ENCODE measurements at places on chromosomes 3 and 15.

GRCh38 chr3:180179562-180179961, 142.8 kb upstream of the PEX5L start:
- no peak for DNase-seq

DNA sequence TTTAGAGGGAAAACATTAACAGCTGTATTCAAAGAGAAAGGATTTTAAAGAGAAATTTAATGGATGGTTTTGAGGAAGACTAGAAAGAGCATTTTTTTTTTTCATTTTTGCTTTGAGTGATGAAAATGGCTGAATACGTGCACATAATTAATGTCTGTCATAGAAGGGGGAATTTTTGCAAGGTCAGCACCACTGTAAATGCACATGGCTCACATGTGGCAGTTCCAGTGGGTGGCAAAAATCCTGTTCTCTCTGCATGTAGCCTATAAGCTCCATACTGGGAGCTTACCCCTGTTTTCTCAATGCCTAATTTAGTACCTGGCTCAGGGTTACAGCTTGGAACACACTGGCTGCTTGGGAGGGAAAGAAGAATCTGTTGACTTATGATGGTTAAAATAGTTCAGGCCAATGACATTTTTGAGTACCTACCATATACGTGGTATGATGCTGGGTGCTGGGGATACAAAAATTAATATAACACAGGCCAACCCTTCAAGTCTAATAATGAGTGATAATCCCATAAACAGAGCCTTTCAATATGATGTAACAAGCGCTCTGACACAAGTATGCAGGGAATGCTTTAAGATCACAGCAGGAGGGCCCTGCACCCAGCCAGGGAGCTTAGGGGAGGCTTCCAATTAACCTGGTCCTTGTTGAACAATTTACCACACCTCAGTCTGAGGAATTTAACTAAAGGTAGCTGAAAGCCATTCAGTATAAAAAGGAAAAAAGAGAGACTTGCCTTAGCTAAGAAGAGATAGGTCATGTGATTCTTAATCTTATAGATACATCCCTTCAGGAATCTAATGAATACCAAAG, 33.0 kb downstream of the HSPBAP1 start:
- DNase-seq = no peak

DNA sequence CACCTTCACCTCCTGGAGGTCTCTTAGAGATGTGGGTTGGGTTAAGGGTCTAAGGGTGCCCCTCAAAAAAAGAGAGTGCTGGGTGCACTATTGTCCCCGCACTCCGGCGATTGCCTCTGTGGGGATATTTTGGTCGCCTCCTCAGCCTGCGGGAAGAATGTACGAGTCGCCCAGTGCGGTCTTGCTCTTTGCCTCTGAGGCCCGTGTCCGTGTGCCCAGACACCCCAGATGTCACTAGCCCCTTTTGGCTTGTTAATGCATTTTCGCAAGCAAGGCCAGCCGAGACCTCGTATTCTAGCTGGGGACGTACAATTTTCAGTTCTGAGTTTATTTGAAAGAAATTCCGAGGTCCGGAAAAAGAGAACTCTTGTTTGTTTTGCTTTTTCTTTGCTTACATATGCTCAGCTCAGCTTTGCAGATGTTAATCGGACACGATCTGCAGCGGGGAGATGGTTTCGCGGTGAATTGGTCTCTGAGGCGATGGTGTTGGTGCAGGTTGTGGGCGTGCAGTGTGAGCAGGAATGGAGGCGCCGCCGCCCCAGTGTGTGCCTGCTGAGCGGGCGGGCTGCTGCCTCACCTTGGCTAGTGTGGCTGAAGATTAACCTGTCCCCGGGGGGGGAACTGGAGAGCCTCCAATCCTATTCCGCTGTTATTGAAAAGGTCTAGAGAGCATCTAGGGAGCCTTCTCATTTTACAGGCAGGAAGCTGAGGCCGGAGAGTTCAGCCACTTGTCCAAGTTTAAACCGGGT, 1.4 kb downstream of the ST6GAL1 start:
- DNase-seq = peak; percentile 44

- no peak for DNase-seq
Observed at GRCh38 chr3:141373768-141374526, 5.6 kb downstream of the ZBTB38 start.

- DNase-seq = no peak
Observed at GRCh38 chr3:130787422-130788068, 40.9 kb upstream of the PIK3R4 start.

- no peak for DNase-seq
Observed at GRCh38 chr3:3305084-3305483, 125.6 kb upstream of the CRBN start.

DNA sequence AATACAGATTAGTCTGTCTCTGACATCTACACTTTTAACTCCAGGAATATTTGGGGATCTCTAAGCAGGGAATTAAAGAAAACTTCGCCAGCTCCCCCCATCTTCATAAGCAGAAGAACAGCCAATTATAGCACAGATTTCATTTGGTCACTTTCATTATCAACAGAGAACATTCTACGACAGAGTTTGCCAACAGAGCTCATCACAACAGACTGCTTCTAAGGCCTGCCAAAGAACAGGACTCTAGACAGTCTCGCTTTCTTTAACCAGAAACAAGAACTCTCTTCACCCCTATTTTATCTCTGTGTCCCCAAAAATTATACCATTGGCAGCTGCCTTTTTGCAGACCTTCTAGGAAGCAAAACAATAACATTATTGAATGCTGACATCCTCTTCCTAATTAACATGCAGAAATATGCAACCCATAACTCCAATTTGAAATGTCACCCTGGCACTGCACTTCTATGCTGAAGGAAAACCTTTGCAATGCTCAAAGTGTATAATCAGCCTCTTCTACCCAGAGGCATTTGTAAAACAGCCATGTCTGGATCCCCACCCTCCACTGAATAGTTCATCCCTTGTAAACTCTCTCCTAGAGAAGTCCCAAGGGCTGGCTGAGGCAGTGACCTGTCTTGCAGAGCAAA, 552.8 kb downstream of the MAGI1 start:
- DNase-seq = no peak

DNA sequence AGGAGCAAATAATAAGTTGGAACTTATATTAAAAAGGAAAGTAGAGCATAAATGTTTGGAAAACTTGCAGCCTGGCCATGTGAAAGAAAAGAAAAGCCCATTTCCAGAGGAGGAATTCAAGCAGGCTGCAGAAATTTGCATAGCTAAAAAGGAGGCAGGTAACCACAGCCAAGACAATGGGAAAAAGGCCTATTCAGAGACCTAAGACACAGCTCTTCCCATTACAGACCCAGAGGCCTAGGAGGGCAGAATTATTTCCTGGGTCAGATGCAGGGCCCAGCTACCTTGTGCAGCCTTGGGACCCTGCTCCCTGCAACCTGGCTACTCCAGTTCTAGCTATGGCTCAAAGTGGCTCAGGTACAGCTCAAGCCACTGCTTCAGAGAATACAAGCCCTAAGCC, 234.6 kb upstream of the BCHE start:
- DNase-seq = no peak

GRCh38 chr15:31511707-31512310, 185.2 kb downstream of the KLF13 start:
- DNase-seq = no peak

DNA sequence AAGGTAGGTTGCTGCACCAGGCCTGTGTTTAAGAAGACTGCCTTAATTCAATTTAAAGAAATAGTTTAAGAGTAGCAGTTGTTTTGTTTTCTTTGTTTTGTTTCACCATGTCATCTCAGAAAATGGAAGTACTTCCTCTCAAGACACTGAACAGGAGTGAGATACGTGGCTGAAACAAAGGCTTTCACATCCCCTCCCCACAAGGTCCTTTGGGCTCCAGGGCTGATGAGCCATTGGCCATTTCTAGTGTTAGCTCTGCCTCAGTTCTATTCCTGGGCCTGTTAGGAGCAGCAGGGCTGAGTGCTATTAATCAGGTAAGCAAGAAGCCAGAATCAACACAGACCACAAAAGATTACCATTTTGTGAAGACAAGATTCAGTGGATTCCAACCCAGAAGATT, 132.8 kb downstream of the KCNAB1 start:
- no peak for DNase-seq

GRCh38 chr15:42619656-42620371, 44.4 kb downstream of the STARD9 start:
- DNase-seq = no peak

DNA sequence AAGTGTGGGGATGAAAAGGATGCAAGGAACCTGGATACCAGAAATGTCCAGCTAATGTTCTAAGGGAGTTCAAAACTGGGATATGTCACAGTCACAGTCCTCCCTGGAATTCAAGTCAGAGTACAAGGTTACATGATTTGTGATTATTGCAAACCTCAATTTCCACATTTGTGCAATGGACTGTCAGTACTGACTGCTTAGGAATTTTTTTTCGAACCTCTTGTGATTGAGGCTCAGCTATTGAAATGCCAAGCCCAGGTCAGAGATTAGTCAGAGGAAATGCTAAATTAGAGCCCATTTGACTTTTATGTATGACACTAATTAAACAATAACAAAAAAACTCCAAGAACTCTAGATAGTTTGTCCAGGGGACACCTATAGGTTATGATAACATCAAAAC, 210.2 kb downstream of the THSD4 start:
- no peak for DNase-seq

DNA sequence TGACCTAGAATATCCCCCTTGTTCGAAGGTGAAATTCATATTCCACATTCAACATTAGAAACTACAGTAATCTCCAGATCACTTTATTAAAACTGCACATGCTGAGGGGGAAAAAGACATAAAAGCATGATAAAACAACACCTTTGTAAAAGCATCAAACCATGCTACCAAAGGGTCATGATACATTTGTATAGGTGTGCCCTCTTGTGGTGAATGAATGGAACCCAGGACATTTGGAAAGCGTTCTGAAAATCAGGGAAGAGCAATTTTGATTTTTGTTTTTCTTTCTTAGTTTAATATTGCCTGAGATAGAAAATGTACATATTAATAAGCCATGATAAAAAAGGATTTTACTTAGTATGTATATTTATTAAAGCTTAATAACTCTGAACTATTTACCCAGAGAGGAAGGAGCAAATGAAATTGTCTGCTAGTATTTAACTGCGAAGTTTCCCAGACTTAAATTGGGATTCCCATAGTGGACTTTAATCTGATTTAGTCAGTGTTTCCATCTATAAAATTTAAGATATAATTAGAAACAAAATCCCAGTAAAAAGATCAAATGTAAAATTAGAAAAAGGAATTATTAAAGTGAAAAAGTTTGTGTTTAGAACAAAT, 105.8 kb upstream of the ARL6 start:
- DNase-seq = no peak

DNA sequence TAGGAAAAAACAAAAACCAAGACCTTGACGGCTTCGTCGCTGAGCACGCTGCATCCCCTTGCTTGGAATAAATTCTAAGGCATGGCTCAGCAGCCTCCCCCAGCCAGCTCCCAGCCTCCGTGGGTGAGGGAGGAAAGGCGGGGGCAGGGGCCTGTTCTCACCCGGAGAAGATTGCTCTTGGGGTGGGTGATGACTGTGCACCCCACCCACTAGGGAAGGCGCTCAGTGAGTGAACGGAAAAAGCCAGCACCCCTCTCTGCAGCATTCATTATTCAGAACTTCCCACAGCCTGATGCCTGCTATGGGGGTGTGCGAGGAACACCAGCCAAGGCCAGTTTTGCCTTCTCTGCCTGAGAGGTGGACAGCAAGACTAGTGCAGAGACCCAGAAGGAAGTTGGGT, 19.3 kb upstream of the NTRK3 start:
- DNase-seq = no peak

- no peak for DNase-seq
Observed at GRCh38 chr15:69652293-69652692, 199.7 kb downstream of the RPLP1 start.

- DNase-seq = no peak
Observed at GRCh38 chr3:33577588-33577987, 137.4 kb upstream of the UBP1 start.

GRCh38 chr3:123758081-123758564, 126.0 kb downstream of the MYLK start:
- no peak for DNase-seq

- DNase-seq = peak; percentile 12
Observed at GRCh38 chr3:161274691-161275298, 53.7 kb downstream of the NMD3 start.

DNA sequence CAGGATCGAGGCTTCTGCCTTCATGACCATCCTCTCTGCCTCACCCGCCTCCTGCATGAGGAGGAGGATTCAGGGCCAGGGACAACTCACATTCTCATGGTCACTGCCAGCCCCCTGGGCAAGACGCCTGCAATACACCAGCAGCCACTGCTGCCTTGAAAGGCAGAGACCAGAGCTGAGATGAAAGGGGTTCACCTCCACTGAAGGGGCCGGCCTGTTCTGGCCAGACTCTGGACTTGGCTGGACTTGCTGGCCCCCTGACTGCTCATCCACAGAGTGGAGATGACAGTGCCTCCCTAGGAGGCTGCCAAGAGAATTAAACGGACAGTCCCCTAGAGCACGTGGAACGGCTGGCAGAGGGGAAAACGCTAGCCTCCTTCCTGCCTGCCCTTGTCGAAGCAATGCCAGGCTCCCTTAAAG, 35.2 kb downstream of the MGLL start:
- no peak for DNase-seq

DNA sequence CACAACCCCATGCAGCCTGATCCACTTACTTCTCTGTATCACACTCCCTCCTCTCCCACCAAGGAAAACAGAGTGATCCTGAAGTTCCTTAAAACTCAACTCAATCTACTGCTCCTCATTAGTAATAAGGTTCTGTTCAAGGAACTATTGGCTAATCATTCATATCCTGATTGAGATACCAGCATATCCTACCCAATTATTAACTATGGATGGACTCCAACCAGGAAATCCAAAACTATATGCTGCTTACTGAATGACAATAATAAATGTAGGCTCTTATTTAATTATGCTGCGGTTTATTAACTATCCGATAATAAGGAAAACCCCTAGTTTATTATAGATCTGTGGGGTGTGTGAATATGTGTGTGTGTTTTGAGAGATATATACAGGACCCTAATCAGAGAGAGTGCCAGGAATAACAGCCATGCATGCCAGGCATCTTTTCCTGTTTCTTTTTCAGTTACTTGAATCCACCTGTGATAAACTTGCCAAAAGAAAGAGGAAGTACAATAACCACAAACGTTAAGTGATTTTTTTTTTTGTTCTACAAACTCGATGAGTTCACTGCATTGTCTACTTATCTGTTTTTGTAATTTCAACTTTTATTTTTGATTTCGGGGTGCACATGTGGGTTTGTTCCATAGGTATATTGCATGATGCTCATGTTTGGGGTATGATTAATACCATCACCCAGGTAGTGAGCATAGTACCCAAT, 1031.7 kb upstream of the CFAP20DC start:
- no peak for DNase-seq

DNA sequence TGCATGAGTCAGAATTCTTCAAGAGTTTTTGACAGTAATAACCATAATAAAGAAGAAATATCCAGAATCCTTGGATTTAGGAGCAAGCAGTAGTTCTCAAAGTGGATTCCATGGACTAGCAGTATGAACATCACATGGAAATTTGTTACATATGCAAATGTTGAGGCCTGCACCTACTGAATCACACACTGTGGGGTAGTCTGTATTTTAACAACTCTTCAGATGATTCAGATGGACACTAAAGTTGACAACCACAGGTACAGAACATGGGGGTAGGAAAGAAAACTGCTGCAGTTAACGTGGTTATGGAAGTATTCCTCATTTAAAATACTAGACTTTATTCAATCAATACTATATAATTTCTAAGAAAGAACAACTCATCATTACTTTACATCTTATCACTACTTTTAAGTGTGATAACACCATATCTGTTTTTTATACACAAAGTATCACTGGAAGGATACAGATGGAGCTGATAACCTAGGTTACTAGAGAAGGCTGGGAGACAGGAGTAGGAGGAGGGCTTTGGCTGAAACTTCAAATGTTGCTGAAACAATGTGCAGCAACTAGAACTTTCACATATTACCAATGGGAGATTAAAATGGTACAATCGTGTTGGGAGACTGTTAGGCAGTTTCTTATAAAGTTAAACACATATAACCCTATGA, 11.7 kb downstream of the NEDD4 start:
- no peak for DNase-seq
